Fibroblast of lung (primary cell): ENCODE measurements at places on chromosomes 4 and X. TPM values are rescaled to one million over a fixed set of nuclear protein-coding genes. Genes with fewer than 3 reads are reported as not detected.

Gene TMEM255A
- under 0.01 TPM in 2 replicates for total RNA-seq

Gene GUCY1B1
- total RNA-seq, result 37.8 and 39.3 TPM in 2 replicates

Gene MND1
- 1.0 and 5.8 TPM in 2 replicates for total RNA-seq

Gene ZDHHC15
- 0.17 and 0.77 TPM in 2 replicates for total RNA-seq

Gene DRD5
- not detected in 2 replicates for total RNA-seq

Gene ASB11
- not detected in 2 replicates for total RNA-seq

Gene AMOT
- 4.4 and 6.8 TPM in 2 replicates for total RNA-seq

Gene CDKL2
- total RNA-seq, result 1.8 and 2.3 TPM in 2 replicates

Gene PPP2R2C
- total RNA-seq, result under 0.01 and 0.17 TPM in 2 replicates

Gene GPAT3
- total RNA-seq, result 2.1 and 4.1 TPM in 2 replicates

GRCh38 chr4:127015667-127016117 is 617.1 kb upstream of the INTU start:
- no peaks in the 10 kb centered on the region for H3K36me3 ChIP-seq
- H3K27me3 ChIP-seq, result no peaks in the 10 kb centered on the region
- no peak for DNase-seq
- H3K4me1 ChIP-seq, result no peaks in the 10 kb centered on the region

- no peaks in the 10 kb centered on the region for H3K36me3 ChIP-seq
- no peak overlapping the region for H3K4me3 ChIP-seq
- no peaks in the 10 kb centered on the region for H3K4me1 ChIP-seq
- no peak overlapping the region for H3K27ac ChIP-seq
- no peaks in the 10 kb centered on the region for H3K27me3 ChIP-seq
- DNase-seq, result peak; percentile 19
Observed at GRCh38 chr4:155430895-155431795, 54.4 kb upstream of the MAP9 start.

GRCh38 chr4:6869944-6870343 is 39.7 kb upstream of the TBC1D14 start:
- peaks cover 6% of the 10 kb centered on the region for H3K36me3 ChIP-seq
- H3K27ac ChIP-seq, result no peak overlapping the region
- no peak overlapping the region for H3K4me3 ChIP-seq
- H3K4me1 ChIP-seq, result no peaks in the 10 kb centered on the region
- no peaks in the 10 kb centered on the region for H3K27me3 ChIP-seq

- no peaks in the 10 kb centered on the region for H3K4me1 ChIP-seq
- no peaks in the 10 kb centered on the region for H3K27me3 ChIP-seq
- no peak overlapping the region for H3K27ac ChIP-seq
- H3K4me3 ChIP-seq, result no peak overlapping the region
Observed at GRCh38 chr4:26056406-26056805, 142.4 kb downstream of the SMIM20 start.

GRCh38 chr4:26889356-26889755 is 28.7 kb downstream of the STIM2 start:
- no peaks in the 10 kb centered on the region for H3K4me1 ChIP-seq
- no peak overlapping the region for H3K27ac ChIP-seq
- no peak for DNase-seq
- H3K36me3 ChIP-seq, result no peaks in the 10 kb centered on the region

DNA sequence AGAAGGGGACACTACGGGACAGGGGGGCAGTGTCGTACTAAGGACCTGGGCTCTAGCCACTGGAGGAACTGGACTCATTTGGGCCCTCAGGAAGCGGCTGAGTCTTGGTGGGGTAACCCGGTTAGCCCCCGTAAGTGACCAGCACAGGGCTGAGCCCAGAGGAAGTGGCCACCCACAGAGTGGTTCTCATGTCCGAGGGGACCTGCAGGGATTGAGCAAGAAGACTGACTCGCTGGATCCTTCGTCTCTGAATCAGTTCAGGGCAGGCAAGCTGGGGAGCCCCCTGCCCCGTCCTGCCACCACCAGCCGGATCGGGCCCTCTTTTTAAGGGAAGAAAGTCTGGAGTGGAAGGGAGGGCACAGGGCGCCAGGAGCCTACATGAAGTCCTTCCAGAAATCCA is 719 bp upstream of the BGN start:
- no peaks in the 10 kb centered on the region for H3K36me3 ChIP-seq
- no peak overlapping the region for H3K4me3 ChIP-seq

DNA sequence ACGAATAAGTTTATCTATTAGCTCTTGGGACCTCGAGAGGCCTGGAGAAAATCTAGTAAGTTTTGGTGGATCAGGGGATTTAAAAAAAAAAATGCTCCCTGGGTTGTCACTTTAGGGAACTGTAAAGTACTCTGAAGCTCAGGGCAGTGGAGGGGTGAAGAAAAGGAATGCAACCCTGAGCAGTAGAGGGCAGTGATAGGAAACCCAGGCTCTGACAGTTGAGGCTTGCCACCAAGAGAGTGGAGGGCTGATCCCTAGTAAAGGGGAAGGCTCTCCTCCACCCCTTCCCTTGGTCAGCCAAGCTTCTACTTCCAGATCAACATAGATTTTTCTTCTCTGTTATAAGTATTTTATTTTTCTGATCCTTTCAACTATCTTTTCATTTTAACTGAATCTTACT is 73.1 kb downstream of the FBXO8 start:
- H3K27me3 ChIP-seq, result peaks cover 24% of the 10 kb centered on the region
- no peaks in the 10 kb centered on the region for H3K4me1 ChIP-seq
- H3K27ac ChIP-seq, result no peak overlapping the region
- no peaks in the 10 kb centered on the region for H3K36me3 ChIP-seq
